K562 (cell line): ENCODE measurements at places on chromosomes 13 and 19.

- no peak for DNase-seq
These were observed 219.2 kb downstream of the ENOX1 start for GRCh38 chr13:43567608-43568007.

DNA sequence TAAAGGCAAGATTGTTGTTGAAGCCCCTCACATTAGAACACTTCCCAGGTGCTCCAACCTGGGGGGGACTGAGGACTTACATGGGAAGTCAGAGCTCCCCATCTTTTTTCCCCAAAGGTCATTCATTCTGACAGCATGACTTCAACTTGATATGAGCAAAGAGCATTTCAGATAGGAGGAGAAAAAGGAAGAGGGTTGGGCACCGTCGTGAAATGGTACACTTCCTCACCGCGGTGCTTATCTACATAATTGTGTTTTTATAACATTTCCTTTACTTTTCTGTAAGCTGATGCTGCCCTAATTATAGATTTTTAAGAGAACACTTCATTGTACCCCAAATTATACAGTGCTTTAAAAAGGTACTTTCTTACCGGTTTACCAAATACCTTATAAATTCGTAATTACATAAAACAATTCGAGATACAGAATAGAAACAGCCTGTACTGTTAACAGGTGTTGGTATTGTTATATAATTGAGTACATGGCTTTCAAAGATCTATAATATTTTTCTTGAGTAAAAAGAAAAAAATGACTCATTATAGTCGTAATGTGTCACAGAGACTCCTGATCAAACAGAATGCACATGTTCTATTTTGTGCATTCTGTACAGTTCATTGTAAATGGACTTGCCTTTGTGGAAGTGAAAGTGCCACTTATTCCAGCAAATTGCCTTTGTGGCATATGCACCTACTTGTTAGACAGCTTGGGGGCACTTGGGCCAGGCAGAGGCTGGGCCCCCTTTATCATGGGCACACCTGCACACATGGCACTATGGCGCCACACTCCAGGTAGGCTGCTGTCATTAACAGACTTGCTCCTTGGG lies 81.8 kb downstream of the GGACT start:
- no peak for DNase-seq

DNA sequence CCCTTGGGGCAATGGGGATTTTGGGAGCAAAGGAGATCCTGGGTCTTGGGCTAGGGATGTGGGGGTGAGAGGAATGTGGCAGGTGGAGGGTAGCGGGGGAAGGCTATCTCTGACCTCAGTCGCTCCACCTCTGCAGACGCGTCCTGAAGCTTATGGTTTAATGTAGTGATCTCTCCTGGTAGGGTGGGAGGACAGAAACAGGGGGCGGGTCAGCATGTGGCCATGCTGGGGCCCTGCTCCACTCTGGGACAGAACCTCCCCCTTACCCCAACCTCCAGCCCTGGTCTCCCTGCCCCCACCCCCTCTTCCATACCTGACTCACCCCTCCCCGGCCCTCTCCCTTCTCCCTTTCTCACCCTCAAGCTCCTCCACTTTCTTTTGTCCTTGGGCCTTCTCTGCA lies 1.4 kb downstream of the BST2 start:
- DNase-seq: peak; percentile 79

DNA sequence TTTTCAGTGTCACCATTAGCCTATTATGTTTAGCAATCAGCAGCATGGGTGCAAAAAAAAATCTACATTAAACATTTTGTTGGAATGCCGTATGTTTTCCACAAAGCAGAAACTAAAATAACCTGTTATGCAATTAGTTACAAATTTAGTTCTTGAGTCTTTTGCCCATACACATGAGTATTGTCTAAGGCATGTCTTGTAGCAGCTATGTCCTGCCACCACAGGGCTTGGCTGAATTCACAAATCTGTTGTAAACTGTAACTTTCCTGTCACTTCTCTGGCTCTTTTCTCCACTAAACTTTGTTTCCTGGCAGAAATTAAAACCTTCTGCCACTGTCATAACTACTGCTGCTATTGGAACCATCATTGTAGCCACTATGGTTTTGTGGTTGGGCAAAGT lies 277.9 kb upstream of the SPRY2 start:
- no peak for DNase-seq

GRCh38 chr19:54461210-54461609 lies 2.4 kb downstream of the LENG9 start:
- no peak for DNase-seq

DNA sequence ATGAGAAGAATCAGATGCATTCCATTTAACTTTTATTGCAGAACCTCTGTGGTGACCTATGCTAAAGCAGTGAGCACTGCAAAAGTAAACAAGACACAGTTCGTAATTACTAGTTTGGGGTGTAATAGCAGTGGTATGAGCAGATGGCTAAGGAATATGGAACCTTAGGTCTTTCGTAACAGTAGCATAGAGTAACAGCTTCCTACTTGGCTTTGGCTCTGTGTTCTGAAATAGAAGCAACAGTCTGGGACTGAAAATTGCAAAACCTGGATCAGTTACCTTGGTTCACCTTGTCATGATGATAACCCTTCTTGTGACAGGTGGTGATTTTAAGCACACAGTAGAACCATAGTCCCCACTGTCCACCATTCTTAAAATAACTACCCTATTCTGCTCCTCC lies 303.4 kb downstream of the GPC6 start:
- DNase-seq: no peak

GRCh38 chr13:54016542-54016941 lies 987.9 kb downstream of the OLFM4 start:
- DNase-seq: no peak

DNA sequence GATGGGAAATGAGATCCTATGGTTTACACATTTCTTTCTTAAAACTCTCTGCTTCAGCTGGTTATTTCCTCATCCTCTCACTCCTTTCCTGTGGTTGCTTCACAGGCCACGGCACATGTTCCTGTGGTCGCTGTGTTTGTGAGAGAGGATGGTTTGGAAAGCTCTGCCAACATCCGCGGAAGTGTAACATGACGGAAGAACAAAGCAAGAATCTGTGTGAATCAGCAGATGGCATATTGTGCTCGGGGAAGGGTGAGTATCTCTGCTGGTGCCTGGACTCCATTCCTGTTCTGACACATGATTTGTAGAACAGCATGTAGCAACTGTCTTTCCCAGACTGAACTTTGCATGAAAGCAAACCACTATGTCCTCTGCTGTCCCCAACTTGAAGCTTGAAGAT lies 254.2 kb downstream of the ITGBL1 start:
- no peak for DNase-seq

DNA sequence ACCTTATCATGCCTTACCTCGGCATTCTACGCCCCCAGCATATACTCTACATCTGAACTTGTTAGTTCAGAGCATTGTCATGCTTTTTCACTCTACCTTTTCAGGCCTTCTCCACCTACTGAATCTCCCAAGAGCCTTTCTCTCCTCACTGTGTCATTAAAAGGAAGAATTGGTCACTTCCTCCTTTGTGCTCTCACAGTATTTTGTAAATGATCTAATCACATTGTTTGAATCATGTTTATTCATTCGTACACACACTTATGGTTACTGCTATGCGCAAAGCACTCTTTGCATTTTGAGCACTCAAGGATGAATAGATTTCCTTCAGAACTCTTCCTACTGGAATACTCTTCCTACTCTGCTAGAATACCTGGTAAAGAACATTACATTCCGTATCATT lies 15.8 kb upstream of the ELF1 start:
- no peak for DNase-seq

DNA sequence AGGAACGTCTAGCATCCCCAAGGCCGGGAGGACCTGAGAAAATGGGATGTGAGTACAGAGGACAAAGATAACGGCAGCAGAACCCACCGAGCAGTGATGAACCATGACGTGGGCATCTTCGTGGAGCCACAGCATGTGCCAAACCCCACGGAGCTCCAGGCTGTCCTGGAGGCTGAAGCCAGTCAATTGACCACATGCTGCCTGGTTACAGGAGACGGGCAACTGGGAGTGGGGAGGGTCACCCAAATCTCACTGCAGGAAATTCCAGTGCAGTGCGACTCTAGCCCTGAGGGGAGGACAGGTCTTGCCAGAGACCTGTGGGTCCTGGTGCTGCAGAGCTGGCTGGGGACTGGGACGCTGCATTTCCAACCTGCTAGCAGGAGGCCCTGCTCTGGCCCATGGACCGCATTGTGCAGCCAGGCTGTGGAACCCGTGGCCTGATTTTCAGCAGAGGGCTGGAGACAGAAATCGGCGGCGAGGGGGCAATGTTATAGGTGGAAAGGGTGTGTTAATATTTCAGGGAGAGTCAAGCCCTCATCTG lies 3.2 kb upstream of the GRTP1 start:
- DNase-seq: no peak

GRCh38 chr19:379796-380195 lies 29.2 kb downstream of the C2CD4C start:
- no peak for DNase-seq

DNA sequence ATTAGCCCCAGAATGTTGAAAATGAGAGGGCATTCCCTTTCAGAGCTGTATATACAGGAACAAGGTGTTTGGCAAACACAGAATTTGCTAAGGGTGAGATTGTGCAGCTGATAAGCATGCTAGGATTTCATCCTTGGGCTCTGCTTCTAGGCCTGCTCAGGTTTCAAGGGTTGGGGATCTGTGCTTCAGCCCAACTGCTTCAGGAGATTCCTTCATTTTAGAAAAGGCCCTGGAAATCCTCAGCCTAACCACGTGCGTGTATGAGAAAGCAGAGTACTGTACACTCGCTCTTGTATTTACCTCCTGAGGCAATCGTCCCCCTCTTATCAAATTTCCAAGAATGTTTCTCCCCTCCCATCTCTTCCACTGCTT lies 291.6 kb upstream of the ARGLU1 start:
- DNase-seq: no peak

- DNase-seq: no peak
These were observed 9.9 kb downstream of the ZIC5 start for GRCh38 chr13:99961636-99962035.

- no peak for DNase-seq
These were observed 30.3 kb downstream of the OXGR1 start for GRCh38 chr13:96963786-96964475.

DNA sequence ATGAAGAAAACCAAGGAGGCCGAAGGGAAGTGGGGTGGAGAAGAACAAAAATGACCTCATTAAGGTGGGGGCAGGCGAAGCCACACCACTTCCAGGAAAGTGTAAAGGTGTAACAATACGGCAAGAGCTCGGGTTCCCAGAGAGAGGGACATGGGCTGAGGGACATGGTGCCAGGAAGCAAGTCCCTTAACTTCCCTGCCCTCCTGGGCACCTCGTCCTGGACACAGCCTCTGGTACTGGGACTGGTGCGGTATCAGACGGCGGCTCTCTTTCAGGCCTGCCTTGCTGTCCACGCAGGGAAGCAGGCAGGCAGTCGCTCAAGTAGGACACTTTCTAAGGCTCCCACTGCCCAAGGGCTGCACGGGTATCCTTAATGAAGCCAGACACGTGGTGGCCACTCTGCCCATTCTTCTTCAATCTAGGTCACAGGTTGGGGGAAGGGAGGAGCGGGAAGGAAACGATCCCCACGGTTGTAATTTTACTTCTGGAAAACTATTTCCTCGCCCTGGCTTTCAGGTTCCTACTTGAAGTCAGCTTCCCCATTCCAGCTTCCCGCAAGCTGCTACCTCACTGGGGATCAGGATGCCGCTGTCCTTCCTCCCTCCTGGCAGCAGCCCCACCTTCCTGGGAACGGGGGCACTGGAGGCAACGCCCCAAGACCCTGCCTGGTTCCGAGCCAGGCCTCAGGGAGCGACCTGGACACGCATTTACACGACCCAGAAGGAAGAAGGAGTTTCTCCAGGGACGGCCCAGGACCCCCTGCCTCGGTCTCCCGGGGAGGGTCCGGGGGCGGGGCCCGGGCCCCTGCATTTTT lies 1.2 kb downstream of the AP3D1 start:
- DNase-seq: peak; percentile 38

DNA sequence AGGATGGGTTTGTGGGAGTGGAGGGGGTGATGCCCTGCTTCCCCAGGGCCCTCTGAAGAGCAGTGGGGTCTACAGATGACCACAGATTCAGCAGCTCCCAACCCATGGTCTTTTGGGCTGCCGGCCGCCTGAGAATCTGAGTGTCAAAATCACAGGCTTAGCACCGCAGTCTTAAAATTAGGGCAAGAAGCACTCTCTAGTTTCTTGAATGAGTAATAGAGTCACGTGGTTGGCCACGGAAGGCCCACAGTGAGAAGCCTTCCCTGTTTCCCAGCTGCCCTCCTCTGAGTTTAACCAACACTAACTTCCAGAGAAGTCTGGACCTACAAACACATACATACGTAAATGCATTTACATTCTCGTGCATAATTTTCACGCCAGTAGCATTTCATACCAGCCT lies 5.2 kb downstream of the PRMT1 start:
- no peak for DNase-seq

DNA sequence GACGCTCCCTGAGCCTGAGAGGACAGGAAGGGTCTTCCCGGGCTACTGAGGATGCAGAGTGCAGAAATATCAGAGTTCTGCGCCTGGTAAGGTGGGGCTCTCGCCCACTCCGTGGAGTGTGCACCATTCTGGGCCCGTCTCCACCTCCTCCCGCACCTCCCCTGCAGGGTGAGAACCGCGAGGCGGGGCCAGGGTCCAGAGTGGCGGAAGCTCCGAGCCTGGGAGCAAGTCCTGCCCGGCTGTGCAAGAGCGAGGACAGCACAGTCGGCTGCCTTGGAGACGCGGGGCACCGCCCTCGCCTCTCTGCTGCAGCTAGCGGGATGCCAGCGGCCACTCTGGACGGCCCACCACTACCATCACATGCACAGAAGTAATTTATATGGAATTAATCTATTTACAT lies 2304.4 kb downstream of the PCDH9 start:
- no peak for DNase-seq

DNA sequence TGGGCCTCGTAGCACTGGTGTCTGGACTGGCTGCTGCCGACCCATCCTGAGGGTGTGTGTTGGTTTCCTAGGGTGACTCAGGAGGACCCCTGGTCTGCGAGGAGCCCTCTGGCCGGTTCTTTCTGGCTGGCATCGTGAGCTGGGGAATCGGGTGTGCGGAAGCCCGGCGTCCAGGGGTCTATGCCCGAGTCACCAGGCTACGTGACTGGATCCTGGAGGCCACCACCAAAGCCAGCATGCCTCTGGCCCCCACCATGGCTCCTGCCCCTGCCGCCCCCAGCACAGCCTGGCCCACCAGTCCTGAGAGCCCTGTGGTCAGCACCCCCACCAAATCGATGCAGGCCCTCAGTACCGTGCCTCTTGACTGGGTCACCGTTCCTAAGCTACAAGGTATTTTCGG lies 13.8 kb downstream of the TIMM13 start:
- peak; percentile 6 for DNase-seq

GRCh38 chr19:47661161-47661560 lies 52.1 kb upstream of the EHD2 start:
- DNase-seq: no peak
